ENCODE measurements at places on chromosomes 2 and 18.
A peak's percentile ranks its signal among the peaks of the same experiment; 100 is the strongest.

DNA sequence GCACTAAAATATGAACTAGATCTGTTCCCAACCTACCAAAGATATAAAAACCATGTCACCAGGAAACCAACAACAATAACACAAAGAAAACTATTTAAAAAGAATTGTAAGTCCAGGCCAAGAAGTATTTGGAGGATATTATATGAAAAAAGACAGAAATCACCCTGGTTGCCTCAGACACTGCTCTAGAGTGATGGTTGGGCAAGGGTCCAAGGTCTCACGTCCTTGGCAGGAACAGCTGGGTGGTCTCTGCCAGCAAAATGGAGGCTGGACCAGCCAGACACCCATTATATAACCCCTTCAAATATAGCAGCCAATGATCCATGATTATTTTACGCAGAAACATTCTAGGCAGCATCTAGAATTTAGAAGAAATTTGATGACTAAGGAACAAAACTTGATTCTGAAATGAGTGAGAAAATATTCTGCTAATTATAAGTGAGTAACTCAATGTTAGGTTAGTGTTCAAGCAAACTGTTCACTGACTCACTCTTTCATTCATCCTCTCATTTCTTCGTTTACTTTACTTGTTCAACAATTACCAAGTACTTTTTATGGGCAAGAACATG is 35.4 kb downstream of the MRPL35 start:
- DNase-seq: no peak

- peak; percentile 25 for DNase-seq
Measured at GRCh38 chr2:121748202-121748601, 7.2 kb upstream of the TSN start.

DNA sequence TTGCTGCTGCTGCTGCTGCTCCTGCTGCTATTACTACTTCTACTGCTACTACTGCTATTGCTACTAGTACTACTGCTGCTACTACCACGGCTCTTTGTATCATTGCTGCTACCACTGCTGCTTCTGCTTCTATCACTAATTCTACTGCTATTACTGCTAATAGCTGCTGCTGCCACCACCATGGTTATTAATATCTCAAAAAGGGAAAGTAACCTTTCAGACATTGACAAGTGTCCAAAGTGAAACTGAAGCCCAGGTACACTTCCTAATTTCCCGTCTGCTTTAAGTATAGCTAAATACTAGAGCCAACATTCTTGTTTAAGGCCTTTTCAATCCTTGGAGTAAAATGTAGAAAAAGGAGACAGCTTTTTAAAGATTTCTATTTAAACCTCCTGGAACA is 45.4 kb upstream of the EHBP1 start:
- DNase-seq: no peak

- peak; percentile 75 for DNase-seq
Measured at GRCh38 chr2:196719110-196719872, 79.8 kb downstream of the CCDC150 start.

GRCh38 chr2:86686905-86687304 is 33.2 kb upstream of the RMND5A start:
- no peak for DNase-seq

- DNase-seq: peak; percentile 58
Measured at GRCh38 chr2:28172114-28172898, 220.4 kb upstream of the FOSL2 start.

- DNase-seq: peak; percentile 84
Measured at GRCh38 chr2:238240757-238241711, 1.2 kb upstream of the HES6 start.

- DNase-seq: no peak
Measured at GRCh38 chr18:63736876-63737275, 34.1 kb downstream of the SERPINB11 start.

GRCh38 chr2:100052650-100053049 is 89.7 kb downstream of the AFF3 start:
- no peak for DNase-seq

- DNase-seq: peak; percentile 70
Measured at GRCh38 chr18:76494231-76495005, 624 bp downstream of the ZNF516 start.

DNA sequence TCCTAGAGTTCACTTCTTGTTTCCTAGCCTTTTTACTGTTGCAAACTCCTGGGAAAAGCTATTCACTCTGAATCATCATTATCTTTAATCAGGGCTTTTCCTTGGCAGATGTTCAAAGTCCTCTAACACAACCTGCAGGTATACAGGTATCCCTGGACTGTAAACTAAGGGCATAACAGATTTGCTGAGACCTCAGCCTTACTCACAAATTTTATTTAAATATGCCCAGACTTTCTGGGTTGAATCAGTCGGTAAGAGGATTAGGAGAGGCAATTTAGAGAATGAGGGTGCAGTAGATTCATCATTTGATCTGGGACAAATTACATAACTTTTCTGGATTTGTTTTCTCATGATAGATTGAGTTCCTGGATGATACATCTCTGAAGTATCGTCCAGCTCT is 217.8 kb upstream of the STON1 start:
- peak; percentile 61 for DNase-seq

GRCh38 chr2:173749315-173749714 is 215.9 kb downstream of the SP3 start:
- DNase-seq: peak; percentile 43

- DNase-seq: no peak
Measured at GRCh38 chr2:877747-878146, 72.9 kb upstream of the SNTG2 start.

DNA sequence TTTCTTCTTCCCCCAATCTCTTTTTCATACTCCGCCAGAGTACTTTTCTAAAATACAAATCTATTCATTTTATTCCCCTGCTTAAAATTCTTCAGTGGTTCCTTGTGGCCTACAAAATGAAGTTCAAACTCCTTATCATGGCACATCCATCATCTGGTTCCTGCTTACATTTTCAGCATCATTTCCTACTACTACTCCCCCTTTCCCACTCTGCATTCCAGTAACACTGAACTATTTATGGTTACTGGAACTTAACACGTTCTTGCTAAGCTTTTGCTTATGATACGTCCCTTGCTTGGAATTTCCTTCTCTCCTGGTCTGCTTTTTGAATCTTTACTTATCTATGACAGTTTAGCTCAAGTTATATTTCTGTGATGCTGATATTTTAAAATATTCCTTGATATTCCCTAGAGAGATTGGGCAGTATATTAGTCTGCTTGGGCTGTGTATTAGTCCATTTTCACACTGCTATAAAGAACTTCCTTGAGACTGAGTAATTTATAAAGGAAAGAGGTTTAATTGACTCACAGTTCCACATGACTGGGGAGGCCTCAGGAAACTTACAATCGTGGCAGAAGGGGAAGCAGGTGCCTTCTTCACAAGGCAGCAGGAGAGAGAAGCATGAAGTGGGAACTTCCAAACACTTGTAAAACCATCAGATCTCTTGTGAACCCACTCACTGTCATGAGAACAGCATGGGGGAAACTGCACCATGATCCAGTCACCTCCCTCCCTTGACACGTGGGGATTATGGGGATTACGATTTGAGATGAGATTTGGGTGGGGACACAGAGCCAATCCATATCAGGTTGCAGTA is 53.2 kb downstream of the BMPR2 start:
- DNase-seq: peak; percentile 17

- DNase-seq: no peak
Measured at GRCh38 chr2:27152796-27153464, 4.1 kb downstream of the TCF23 start.

DNA sequence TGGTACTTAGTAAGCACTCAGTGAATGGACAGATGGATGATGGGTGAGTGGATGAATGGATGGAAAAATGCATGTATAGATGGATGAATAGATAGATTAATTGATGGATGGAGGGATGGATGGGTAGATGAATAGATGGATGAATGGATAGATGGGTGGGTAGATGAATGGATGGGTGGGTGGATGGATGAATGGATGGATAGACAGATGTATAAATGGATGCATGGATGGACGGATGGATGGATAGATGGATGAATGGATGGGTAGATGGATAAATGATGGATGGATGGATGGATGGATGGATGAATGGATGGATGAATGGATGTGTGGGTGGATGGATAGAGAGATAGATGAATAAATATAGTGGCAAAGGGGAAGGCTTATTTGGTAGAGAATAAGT is 83.6 kb downstream of the ACOXL start:
- DNase-seq: no peak

- DNase-seq: no peak
Measured at GRCh38 chr2:142778289-142778688, 99.2 kb upstream of the KYNU start.

- no peak for DNase-seq
Measured at GRCh38 chr2:61857224-61857623, 3.4 kb upstream of the FAM161A start.

DNA sequence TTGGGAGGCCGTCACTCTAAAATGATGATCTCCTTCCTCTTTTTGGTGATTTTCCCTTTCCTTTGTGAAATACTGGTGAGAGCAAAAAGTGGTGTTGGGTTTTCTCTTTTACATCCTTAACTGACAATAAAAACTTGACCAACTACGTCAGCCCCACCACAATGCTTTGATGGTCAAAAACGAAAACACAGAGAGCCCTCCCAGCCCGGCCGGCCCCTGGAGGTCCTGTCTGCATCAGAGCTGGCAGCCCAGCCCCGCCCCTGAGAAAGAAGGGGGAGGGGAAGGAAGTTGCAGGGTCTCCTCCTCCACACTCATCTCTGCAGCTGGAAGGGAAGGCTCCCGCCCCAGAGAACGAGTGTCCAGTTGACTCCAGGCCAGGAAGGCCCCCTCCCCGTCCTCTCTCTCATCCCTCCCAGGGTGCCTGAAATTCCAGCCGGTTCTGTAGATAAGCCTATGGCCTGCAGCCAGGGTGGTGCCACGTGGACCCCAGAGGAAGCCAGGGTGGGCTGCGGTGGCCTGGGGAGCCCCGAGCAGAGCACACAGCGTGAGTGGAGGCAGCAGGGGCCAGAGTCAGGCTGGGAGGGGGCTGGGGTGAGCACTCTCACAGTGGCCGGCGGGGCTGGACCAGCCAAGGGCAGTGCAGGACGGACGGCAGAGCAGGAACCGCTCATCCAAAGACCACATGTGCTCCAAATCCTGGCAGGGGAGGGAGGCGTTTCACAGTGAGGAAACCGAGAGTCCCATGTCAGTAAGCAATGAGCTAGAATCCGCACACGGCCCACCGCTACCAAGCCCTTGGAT is 19.8 kb downstream of the BIN1 start:
- DNase-seq: peak; percentile 82

DNA sequence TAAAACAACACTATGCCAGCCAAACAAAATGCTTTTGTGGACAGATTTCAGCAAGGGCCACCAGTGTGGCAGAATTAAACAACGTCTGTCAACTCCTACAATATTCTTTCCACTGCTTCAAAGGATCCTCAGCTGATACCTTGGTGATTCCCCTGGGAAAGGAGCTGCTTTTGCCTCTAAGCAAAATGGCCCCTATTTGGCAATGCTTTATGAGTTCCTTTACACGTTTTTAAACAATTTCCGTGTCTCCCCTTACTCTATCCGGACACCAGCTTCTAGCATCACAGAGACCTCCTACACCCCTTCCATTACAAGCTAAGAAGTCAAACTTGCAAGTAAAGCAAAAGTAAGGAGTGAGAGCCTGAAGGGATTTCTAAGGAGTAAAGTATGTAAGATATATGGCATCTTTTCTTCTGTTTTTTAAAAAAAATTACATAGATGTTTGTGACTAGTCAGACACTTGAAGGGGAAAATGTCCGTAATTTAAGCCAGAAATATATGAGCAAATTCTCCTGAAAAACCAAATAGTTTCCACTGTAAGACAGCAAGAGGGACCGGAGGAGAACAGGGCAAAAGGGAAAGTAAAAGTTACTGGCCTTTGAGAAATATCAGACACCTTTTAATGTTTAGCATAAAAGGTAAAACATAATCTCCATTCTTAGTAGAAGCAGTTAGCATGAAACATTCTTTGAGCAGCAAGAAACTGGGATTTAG is 1.9 kb downstream of the SOS1 start:
- peak; percentile 8 for DNase-seq

DNA sequence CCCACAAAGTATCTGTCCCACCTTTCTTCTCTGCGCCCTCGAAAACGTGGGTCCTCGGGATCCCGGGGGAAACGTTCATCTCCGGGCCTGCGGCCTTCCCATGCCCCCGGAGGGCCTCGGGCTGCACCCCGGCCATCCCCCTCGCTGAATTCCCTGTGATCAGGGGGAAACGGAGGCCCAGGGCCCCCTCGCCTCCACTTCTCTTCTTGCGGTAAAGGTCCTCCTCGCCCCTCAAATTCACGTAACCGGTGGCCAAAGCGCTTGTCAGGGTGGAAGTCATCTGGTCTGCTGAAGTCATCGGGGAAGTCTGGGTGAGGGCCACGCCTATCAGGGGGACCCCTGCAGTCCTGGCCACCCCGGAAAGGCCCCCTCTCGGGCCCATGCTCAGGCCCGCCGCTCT is 12.3 kb downstream of the SFT2D3 start:
- no peak for DNase-seq

DNA sequence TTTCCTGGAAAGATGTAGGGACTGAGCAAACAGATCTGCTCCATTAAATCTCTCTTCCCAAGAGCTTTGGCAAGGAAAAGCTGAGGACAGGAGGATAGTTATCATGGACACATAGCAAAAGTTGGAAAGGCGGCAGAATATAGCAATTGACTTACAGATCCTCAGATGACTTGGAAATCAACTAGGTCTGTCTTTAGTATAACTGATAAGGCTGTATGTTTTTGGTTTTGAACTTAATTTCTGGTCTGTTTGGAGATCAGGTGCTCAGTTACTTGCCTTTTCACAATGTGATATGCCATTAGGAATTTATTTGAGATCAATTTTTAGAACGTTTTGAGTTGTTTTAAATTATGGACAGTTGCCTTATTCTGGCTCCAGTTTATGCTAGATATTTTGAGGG is 8.0 kb downstream of the RSAD2 start:
- DNase-seq: no peak

DNA sequence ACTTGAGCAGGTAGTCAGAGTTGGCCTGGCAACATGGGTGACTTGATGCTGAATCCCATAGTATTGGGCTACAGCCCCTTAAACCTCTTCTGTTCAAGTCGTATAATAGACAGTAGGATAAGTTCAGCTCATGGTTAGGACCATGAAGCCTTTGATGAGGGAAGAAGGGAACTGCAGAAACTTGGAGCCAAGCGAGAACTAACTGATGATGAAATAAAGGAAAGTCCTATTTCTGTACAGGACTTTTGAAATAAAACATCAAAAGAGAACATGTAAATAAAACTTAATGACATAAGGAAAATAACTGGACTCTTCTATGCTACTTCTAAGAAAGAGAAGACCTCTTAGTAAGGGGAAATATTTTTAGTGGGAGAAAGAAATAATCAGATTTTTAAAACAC is 51.2 kb upstream of the UGP2 start:
- DNase-seq: no peak

DNA sequence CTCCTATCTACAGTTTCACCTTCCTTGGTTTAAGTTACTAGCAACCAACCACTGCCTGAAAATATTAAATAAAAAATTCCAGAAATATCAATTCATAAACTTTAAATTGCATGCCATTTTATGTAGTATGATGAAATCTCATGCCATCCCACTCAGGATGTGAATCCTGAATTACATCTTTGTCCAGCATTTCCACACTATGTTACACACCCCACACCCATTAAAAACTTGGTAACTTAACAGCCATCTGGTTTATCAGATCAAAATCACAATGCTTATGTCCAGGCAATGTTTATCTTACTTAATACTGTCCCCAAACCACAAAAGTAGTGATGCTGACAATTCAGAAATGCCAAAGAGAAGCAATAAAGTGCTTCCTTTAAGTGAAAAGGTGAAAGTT is 21.6 kb downstream of the CUL3 start:
- DNase-seq: no peak

Measured in hepatocyte (in vitro differentiated cells).